ENCODE measurements at places on chromosomes 4 and X. TPM values are rescaled to one million over a fixed set of nuclear protein-coding genes. Genes with fewer than 3 reads are reported as not detected.

GRCh38 chr4:101040776-101041175 is 306.6 kb downstream of the PPP3CA start:
- no peak for DNase-seq

DNA sequence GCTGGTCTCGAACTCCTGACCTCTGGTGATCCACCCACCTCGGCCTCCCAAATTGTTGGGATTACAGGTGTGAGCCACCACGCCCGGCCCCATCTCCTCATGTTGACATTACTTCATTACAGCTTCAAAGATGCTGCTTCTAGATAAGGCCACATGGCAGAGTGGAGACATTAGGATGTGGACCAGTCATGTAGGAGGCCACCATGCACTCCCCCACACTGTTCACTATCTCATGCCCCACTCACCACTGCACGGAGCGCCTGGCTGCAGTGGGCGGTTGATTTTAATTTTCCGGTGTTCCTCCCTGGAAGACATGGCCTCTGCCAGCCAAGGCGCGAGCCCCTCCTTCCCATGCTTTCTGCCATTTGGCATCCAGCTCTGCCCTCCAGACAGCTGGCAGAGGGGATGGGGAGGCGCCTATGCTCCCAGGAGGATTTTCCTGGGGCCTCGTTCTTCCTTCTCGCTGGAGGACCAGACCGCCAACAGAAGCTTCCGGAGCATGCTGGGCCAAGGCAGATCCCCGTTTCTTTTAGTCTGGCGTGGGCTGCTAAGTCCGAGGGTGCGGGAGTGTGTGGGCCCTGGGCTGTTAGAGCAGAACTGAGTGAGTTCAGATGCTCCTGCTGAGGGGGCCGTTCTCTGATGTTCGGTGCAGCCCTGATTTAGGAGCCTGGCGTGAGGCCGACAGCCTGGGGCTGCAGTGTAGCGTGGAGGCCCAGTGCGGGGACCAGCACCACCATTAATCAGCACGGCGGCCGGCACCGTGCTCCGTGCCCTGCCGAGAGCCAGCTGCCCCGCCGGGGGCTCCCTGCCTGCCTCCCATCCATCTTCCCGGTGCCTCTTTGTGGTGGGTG is 93.1 kb downstream of the SORCS2 start:
- DNase-seq = no peak

- DNase-seq = no peak
Measured at GRCh38 chrX:139875841-139876240, 57.0 kb downstream of the ATP11C start.

DNA sequence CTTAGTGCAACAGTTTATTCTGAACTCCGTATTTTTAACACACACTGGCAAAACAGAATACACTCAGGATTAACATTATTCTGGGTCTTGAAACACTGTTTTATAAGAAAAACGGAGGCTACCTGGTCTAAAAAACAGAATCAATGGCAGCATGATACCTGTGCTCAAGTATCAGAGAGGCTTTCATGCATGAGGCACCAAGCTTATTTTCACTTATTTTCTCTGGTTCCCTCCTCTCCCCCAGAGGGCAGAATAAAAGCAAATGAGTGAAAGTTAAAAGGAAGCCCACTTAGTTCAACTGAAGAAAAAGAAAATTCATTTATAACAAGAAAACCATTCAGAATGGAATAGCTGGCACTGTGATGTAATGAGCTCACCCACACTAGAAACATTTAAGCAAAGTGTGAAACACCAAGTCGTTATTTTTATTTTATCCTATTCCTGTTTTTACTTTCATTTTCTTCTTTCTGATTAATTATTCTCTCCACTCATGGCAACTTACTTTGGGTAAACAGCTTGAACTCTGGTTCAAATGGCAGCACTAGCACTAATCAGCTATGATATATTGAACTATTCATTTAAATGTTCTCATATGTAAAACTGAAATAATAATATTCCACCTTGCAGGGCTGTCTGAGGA is 211.8 kb downstream of the PPP3CA start:
- DNase-seq = no peak

DNA sequence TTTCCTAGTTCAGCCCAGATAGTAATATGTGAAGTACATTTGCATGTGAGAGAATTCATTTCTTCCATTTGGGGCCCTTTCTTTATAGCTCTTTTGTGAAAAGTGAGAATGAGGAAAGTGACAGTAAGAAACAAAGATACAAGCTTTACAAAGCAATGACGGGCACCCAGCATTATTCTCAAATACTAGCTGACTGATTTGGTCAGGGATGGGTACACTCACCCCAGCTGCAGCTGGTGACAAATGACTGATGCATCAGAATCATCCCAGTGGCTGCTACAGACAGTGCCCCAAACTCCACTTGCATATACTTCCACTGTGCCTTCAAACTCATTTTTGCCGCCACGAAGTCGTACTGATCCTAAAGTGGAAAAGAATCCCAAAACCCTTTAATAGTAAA is 14.8 kb downstream of the PRSS12 start:
- no peak for DNase-seq

DNA sequence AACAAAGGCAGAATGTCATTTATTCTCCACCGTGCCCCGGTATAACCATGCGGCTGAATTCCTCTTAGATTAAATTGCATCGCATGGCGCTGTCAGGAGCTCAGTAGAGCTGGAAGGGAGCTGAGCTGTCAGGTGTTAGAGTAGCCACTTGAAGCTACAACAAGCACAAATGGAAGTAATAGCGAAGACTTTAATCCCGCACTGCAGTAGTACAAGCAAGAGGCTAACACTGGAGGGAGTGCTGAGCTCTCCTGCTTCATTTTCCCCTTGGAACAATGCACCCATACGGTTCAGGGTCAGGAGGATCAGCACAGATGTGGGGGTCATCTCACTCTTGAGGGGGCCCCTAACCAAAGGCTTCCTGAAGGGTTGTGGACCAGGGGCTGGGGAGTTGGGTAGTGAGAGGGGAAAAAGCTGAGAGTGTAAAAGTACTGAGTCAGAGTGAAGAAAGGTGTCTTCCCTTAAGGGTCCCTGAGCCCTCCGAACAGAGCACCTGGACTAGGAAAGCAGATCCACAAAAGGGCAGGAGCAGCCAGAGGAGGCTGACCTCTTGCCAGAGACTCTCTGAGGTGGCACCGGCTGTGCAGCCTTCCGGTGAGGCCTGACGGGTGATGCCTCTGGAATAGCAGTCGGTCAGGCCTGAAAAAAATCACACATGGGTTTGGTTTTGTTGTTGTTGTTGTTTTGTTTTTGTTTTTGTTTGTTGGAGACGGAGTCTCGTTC is 36.0 kb upstream of the CBR4 start:
- DNase-seq = no peak

- DNase-seq = peak; percentile 17
Measured at GRCh38 chrX:51332188-51332942, at the start of gene NUDT10. Gene NUDT10, plus strand, starts transcription at chrX:51332822. Its CDS starts 144 bp downstream, at chrX:51332966.

- no peak for DNase-seq
Measured at GRCh38 chr4:89305712-89306437, 1.7 kb downstream of the GPRIN3 start.

ARMCX1 gene
- 118 TPM for total RNA-seq

MAB21L2 gene
- total RNA-seq = not detected

KLHL5 gene
- 67.1 TPM for total RNA-seq

MND1 gene
- total RNA-seq = 5.1 TPM

EFHC2 gene
- total RNA-seq = 1.9 TPM

RAB40A gene
- 0.94 TPM for total RNA-seq

SHOX gene
- total RNA-seq = under 0.01 TPM

Data from occipital lobe (tissue), 3 donors.